Activated CD4-positive, alpha-beta memory T cell treated with anti-CD3 and anti-CD28 coated beads for 36 hours (primary cell): ENCODE measurements at places on chromosomes 5 and 9.

DNA sequence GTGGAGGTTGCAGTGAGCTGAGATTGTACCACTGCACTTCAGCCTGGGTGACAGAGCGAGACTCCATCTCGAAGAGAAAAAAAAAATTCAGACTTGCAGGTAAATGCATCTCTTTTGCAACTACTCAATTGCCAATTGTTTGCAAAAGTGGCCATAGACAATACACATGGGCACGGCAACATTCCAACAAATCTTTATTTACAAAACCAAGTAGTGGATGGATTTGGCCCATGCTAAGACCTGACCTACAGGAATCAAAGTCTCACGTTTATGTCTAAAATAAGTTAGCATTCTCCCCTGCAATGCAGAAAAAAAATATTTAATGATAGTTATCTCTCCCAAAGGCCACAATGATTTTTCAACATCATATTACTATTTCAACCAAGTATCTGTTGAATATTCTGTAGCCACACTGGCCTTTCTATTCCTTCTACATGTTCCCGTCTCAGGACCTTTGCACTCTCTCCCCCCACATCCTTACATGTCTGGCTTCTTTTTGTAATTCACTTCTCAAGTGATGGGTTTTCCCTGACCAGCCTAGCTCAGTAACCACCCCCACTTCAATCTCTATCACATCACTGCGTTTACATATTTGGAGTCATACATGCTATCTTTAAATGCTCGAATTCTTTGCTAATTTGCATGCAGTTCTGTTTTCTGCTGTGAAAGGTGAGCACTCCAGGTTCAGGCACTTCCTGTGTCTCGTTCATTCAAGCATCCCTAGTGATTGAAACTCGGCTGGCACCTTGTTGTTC lies 54.2 kb downstream of the FNBP1 start:
- peak; percentile 51 for DNase-seq

DNA sequence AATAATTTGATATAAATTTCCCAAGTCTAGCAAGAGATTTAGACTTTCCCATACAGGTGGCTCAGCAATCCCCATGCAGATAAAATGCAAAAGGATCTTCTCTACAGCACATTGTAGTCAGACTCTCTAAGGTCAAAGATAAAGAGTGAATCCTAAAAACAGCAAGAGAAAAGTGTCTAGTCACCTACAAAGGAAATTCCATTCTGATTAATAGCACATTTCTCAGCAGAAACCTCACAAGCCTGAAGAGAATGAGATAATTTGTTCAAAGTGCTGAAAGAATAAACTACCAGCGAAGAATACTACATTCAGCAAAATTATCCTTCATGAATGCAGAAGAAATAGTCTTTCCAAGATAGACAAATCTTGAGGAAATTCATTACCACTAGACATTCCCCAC lies 493.3 kb downstream of the PRELID2 start:
- no peak for DNase-seq

DNA sequence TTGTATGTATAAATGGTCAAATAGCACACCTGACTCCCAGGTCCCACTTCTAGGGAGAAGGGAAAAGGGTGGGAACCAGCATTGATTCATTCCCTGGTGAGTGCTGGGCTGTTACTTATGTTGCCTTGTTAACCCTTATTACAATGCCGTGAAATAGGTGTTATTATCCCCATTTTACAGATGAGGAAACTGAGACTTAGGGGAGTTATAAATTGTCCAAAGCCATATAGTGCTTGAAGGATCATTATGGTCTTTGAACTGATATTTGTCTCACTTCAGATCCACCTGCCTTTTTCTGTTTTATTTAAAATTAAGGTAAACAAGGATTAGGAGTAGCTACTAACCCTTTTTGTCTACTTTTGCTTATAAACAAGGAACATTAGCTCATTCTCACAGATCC lies 16.5 kb downstream of the TMEM268 start:
- DNase-seq, result no peak

GRCh38 chr5:38448568-38449350 lies 107.7 kb downstream of the LIFR start:
- DNase-seq, result no peak

GRCh38 chr9:6619909-6620308 lies 25.6 kb downstream of the GLDC start:
- no peak for DNase-seq

GRCh38 chr9:71549023-71549422 lies 219.3 kb downstream of the CEMIP2 start:
- DNase-seq, result no peak

DNA sequence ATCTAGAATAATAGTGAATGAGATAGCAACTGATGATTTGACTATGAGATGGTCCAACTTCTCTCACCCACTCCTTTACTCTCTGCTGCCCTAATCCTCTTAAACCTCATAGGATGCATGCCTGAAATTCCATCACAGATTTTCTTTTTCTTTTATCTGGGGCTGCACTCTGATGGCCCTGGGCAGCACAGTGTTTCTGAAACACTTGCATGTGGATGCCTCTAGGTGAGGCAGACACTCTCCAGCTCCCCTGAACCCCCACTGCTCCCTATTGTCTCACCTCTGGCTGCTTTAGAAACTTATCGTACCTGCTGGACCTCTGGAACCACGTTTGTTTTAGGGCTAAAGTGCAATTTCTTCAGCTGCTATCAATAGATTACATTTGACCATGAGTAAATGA lies 67.5 kb downstream of the HTR4 start:
- no peak for DNase-seq

- DNase-seq, result no peak
These were observed 295.8 kb upstream of the SGCD start for GRCh38 chr5:156031181-156031580.

- no peak for DNase-seq
These were observed 28.7 kb upstream of the ACOT12 start for GRCh38 chr5:81422671-81423070.

DNA sequence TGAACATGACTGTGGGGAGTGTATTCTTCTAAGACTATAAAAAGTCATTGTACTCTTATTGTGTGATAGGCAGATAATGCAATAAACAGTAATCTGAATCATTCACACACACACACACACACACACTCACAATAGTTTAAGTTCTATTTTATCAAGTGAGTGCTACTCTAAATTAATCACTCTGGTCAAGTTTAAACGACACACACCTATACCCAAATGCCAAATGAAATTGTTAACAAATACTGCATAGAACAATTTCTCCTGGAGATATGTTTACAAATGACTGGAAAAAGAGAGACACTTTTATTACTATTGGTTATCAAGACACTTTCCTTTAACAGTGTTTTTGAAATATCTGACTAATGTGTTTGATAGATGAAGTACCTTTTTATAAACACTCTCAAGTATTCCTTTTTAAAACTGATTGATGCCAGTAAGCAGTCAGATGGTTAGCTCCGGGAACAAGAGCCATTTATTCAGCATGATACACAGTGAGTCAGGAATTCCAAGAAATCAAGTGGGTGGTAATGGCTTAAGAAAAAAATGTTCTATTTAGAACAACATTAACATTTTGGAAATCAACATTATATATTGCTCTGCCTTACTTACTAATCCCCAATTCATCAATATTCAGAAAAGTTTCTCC lies 521.6 kb upstream of the ST8SIA4 start:
- no peak for DNase-seq

- DNase-seq, result no peak
These were observed 205.3 kb downstream of the DEPDC1B start for GRCh38 chr5:60494635-60495034.

GRCh38 chr5:154435226-154435625 lies 10.6 kb upstream of the SAP30L start:
- no peak for DNase-seq

DNA sequence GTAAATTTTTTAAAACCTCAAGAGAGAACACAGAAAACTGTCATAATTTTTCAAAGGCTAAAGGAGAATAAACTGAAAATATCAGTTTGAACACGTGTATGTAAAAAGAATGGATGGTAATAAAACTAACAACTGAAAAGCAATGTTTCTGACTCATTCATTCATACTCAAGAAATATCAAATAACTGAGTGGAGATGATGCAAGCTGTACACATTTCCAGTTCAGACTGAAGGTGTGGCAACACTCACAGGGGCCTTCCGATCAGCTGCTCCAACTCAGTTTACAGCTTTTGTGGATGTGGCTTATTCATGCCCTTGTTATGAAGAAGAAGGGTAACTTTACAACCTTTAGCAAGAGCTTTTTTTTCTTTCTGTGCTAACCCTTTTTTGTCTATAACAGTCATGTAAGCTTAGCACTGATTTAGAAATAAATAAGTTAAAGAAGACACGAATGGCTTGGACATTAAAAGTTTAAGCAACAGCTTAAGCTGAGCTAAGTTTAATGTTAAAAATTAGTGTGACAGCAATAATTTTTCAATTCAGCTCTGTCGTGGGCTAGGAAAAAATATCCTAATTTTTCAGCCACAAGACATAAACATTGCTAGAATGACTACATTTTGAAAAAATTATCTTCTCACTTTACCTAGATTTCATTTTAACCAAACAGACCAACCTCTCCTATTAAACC lies 453.5 kb downstream of the RAB3C start:
- DNase-seq, result peak; percentile 77

DNA sequence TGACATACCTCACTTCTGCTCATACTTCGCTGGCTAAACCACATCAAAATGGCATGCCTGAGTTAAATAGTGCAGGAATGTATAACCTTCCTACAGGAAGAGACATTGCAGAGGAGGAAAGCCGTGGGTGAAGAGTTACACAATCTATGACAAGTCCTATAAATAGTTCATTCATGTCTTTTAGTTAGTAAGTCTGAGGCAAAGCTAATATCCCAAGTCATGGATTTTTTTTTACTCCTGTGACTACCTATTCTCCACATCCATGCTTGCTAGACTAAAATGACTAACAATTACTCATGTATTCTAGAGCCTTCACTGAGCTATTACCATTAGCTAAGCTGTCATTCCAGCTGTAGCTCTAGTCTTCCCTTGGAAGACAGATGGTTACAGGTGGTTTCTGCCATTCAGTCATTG lies 391.3 kb downstream of the NR2F1-AS1 start:
- DNase-seq, result no peak

DNA sequence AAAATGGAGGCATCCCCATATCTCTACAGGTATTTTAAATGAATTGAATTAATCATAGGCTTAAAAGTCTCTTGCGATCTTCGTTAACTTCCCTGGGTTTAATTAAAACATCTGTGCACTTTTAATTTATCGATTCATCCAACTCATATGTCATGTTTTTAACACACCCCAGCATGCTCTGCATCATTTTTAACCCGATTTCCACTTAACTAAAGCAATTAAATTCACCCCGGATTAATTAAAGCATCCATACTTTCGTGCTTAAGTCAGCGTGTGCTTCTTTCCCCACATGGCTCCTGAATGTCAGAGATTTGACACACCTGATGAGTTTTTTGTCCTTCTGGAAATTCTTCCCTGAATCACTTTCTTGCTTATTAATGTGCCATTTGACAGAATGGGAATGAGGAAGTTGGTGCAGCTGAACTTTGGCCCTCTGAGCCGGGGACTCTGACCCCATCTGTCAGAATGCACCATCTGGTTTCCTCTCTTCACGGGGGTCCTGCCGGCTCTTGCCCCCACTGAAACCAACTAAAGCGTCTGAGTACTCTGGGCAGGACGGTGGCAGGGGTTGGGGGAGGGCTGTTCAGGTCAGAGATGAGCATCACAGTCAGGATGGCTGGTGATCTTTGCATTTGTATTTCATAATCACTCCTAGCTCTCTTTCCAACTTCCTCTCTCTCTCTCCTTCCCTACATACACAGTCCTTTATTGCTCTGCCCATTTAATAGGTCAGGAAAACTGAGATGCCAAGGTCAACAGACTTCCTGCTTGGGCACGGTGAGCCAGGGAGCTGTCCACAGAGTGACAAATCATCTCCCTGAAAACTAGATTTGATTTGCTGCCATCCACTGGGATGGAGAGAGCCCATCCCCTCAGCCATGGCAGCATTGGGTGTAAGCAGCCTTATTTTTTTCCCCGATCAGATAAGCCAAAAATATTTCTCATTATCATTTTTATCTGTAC lies 180.3 kb upstream of the WWC1 start:
- no peak for DNase-seq

DNA sequence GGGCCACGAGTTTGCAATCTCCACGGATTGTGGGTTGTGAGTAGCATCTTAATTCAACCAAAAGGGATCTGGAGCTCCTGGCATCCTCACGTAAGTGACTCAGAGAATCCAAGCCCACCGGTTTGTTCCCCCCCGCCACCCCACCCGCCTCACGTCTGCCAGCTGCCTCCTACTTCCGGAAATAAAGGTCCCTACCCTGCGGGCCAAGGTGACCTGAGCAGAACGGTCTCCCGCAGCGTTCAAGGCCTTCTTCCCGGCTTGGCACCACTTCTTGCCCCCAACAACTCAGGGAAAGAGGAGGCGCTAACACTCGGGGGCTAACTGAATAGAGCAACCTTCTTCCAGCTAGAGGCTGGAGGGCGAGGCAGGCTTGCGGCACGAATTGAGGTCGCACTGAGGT lies 8.8 kb upstream of the GPRIN1 start:
- DNase-seq, result no peak

- no peak for DNase-seq
These were observed 18.9 kb upstream of the VLDLR start for GRCh38 chr9:2602704-2603116.

DNA sequence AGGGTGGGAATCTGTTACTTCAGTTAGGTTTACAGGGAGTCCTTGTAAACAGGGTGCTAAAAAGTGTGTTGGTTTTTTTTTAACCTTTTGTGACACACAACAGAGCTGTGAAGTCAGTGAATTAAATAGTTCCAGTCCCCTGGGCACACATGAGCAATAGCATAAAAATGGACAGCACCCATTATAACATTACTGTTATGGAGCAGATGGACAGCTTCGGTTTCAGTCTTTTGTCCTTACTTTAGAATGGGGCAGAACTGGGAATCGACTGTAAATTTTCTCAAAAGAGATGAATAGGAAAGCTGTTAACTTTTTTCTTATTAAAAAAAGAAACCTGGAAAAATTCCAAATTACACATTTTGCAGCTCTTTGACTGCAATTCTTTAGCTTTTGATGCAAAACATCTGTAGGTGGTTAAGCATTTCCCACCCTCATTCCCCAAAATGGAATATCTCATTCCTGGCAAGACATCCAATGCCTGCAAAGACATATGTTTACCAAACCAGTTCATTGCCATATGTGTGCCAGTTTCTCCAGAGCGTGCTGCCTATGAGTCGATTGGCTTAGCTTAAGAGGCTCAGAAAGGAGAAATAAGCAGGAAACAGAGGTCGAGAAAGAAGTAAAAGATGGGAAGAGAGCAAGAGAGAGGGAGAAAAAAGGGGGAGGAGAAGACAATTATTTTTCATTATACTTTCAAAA lies 212.3 kb upstream of the TMEM161B start:
- DNase-seq, result no peak

DNA sequence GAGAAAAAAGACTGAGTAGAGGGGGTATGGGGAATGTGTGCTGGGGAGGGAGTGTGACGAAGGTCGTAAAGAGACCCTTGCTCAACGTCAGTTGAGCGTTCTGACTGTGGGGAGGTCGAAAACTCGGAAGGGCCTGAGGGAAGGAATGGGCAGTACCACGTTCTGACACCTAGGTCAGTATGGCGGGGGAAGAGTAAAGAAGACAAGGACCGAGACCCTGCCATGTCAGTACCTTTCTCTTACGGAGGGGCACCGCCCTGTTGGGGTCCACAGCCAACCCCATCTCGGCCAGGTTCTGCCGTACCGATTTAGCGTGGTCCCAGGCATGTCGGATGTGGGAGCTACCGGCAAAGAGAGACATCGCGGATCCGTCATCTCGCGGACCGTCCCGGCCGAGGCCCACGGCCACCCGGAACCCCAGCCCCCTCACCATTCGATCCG lies 375 bp downstream of the NOP16 start:
- peak; percentile 15 for DNase-seq

GRCh38 chr9:3768286-3768685 lies 242.5 kb upstream of the RFX3 start:
- DNase-seq, result no peak

- no peak for DNase-seq
These were observed 66.6 kb downstream of the ERAP1 start for GRCh38 chr5:96741106-96741505.
